ENCODE measurements at places on chromosomes 1 and 21.
A peak's percentile ranks its signal among the peaks of the same experiment; 100 is the strongest.

DNA sequence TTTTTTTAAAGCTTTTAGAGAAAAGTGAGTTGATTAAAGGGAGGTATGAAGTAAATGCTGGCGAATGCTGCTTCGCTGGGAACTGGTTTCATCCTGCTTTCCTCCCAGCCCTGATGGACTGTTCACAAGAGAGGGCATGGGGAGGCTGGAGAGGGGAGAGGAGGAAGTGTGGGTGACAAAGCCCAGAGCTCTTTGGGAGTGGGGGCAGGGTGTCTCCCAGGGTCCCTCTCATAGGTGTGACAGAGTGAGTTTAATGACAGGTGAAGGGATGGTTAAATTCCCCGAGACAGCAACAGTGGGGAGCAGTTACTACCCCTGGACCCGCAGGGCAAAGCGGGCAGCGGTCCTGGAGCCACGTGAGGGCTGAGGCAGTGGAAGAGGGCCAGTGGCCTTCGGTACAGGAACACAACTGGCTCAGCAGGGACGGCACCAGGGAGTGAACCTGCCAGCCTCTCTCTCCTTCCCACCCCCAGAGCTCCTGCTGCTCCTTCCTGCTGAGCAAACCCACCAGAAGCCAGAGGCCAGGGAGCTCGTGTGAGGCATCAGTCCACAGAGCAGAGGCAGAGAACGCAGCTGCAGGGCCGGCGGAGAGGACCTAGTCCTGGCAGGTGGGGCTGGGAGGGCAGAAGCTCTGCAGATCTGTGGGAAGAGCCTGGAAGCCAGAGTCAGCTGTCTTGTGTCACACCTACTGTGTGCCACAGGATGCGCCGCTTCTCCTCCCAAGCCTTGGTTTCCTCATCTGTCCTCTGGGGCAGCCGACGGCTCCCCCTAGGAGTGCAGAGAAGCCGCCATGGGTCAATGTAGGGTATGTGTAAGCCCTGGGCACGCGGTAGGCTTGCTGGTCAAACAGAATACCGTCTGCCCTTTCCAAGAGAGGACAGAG, 20.9 kb upstream of the LRP8 start:
- DNase-seq = no peak

- DNase-seq = peak; percentile 4
Observed at GRCh38 chr1:85398391-85399064, 66.4 kb downstream of the DDAH1 start.

- DNase-seq = no peak
Observed at GRCh38 chr1:2882966-2883696, 81.6 kb upstream of the TTC34 start.

- DNase-seq = no peak
Observed at GRCh38 chr21:38267991-38268863, 11.4 kb downstream of the KCNJ15 start.

GRCh38 chr1:59687081-59687480, 127.7 kb upstream of the HOOK1 start:
- no peak for DNase-seq

DNA sequence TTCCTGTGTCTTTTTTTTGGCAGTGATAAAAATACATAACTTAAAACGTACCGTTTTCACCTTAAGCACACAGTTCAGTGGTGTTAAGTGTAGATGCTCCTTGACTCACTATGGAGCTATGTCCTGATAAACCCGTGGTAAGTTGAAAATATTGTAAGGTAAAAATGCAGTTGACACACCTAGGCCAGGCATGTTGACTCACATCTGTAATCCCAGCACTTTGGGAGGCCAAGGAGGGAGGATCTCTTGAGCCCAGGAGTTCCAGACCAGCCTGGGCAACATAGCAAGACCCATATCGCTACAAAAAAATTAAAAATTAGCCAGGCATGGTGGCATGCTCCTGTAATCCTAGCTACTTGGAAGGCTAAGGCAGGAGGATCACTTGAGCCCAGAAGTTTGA, 73.6 kb upstream of the COG2 start:
- DNase-seq = no peak

- DNase-seq = no peak
Observed at GRCh38 chr1:1996207-1996651, 7.4 kb downstream of the CFAP74 start.

GRCh38 chr1:204288021-204288588, 71.6 kb downstream of the PLEKHA6 start:
- DNase-seq = no peak

- DNase-seq = no peak
Observed at GRCh38 chr21:19130379-19131028, 726.9 kb upstream of the TMPRSS15 start.

DNA sequence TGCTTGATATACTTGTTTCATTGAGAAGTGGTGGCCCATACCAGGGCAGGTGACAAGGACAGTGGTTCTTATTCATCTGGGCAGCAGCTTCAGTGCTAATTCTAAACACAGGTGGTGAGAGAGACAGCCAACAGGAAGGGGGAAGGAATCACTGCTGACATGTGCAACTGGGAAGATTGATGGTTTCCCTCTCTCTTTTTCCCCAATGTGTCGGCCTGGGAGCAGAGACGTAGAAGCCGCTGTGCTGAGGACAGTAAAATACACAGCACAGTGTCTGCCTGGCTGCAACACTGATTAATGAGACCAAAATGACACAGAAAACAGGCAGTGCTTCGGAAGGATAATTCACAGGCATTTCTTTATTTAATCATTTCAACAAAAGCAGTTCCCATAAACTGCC, 48.8 kb downstream of the WARS2 start:
- DNase-seq = no peak

- no peak for DNase-seq
Observed at GRCh38 chr1:109595531-109595930, 23.9 kb downstream of the GNAT2 start.

- DNase-seq = no peak
Observed at GRCh38 chr1:241610056-241610815, 29.9 kb downstream of the CHML start.

- DNase-seq = no peak
Observed at GRCh38 chr1:86352086-86352485, 44.0 kb downstream of the ODF2L start.

DNA sequence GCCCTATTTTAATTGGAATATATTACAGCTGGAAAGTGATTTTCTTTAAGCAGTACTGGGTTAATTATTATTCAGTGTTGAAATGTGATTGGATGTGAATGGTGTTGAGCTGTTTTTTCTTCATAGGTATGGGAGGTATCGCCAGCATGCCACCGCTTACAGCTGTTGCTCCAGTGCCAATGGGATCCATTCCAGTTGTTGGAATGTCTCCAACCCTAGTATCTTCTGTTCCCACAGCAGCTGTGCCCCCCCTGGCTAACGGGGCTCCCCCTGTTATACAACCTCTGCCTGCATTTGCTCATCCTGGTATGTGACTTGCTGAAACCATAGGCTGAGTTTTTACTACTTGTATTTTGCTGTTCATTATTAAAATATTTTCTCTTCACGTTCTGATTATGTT, 107.7 kb downstream of the ITSN1 start:
- DNase-seq = no peak

DNA sequence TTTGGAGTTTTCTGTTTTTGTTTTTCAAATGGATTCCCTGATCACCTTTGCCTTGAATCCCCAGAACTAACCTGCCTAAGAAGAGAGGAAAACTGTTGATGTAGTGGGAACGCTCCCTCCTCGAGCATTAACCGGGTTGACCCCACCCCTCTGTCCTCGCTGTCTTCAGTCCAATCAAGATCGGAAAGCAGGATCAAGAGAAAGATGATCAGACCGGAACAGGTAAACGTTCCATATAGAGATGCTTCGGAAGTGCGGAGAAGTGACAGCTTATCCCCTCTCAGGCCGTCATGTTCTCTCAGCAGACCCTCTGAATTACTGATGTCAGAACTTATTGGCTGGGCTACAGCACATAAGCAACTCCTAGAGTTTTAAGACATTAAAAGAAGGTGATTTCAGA, 800 bp upstream of the FAM163A start:
- no peak for DNase-seq

- DNase-seq = no peak
Observed at GRCh38 chr1:232813760-232814159, 8.5 kb downstream of the MAP10 start.

- DNase-seq = no peak
Observed at GRCh38 chr21:25584833-25585676, 22.2 kb downstream of the MRPL39 start.

DNA sequence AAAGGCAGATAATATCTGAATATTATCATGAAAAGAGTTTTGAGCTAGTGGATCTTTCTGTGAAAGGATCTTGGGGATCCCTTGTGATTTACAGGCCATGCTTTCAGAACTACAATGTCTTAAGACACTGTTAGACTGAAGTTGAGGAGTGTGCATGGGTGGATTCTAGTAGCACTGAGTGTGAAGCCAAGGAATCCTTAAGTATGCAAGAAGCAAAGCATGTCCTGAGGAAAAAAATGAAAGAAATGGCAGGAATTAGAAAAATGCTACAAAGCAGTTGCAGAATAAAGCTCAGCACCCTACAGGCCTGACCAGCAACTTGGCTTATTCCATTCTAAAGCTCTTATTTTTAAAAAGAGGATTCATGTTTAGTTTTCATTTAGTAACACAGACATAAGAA, 11.9 kb downstream of the STX6 start:
- peak; percentile 19 for DNase-seq

GRCh38 chr1:85133565-85134159, 67.2 kb downstream of the SYDE2 start:
- no peak for DNase-seq

DNA sequence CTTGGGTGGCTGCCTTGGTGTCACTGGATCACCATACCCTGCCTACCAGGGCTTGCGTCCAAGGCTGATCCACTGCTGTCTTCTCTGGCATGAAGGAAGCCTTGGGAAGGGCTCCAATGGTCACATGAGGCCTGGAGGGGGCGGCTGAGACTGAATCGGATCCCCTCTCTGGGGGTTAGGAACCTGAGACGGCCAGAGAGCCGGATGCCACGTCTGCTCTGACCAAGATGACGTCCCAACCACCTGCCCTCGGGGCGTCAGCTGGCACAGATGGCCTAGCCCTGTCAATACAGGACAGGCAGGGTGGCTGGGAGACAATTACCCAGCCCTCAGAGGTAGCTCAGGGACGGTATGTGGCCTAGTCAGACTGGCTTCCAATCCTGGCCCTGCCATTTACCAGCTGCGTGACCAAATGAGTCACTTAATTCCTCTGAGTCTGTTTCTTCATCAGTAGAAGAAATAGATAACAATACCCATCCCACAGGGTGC, 5.4 kb downstream of the TRIM62 start:
- DNase-seq = peak; percentile 51

DNA sequence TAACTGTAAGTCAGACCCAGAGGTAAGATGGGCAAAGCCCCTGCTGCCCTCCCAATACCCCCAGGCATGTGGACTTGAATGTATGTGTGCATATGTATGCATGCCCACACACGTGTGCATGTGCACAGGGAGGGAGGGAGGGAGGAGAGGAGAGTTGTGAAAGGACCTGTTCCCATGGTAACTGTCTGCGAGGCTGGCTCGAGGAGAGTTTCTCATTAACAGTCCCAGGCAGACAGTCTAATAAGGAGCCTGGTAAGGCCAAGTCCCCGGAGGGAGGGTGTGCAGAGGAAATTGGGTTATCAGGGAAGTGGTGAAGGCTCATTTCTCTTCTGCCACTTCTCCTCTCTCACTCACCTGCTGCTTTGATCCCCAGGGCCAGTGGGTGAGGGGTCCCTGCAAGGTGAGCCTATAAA, 74.9 kb downstream of the NFASC start:
- no peak for DNase-seq

DNA sequence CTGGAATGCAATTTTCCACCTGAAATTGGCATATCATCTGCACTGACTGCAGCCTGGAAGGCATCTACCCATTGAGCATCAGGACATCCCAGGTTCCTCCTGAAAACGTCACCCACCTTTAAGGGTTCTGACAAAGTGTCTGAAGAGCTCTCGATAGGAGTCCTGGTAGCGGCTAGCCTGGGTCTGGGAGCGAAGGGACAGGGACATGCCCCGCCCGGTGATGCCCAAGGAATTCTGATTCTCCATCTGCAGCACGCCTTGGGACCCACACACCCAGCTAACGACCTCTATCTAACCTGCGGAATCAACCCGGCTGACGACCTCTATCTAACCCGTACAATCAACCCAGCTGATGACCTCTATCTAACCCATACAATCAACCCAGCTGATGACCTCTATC, 13.3 kb upstream of the CCDC27 start:
- no peak for DNase-seq

DNA sequence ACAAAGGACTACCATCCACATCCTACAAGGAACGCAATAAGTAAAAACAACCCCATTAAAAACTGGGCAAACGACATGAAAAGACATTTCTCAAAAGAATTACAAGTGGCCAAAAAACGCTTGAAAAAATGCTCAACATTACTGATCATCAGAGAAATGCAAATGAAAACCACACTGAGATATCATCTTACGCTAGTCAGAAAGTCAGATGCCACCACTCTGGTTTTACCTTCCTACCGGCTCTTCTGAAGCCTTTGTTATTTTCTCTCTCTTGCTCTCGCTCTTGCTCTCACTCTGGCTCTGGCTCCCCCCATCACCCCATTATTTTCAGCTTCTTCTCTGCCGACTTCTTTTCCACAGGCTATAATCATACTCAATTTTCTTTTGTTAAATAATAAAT, 38.8 kb downstream of the VPS45 start:
- no peak for DNase-seq

DNA sequence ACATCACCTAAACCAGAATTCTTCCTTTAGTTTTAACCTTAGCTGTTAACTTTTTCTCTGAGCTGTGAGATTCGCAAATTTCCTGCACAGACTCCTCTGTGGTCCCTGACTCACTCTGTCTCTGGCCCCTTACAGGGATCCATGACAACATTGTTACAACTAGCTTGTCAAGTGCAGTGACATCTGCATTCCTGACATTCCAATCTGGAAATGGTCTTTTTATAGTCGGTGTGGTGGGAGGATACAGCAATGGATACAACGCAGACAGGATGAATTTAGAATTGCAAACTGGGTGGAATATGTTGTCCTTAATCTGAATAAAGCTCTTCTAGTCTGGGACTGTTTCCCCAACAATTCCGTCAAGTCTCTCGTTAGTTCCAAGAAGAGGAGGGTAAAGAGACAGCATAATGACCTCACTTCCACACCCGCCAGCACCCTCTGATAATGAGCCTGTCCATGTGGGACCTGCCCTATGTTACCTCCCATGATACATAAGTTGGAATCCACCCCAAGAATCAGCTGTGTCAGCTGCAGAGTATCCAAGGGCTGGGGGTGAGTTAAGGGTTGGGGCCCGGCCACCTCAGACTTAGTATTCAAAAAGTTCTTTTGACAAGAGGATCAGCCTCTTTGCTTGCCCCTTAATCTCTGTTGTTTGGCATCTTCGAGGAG, 49.4 kb downstream of the ILDR2 start:
- DNase-seq = no peak

GRCh38 chr1:25922056-25922970, 16.1 kb upstream of the STMN1 start:
- no peak for DNase-seq
